Stimulated activated CD4-positive, alpha-beta T cell treated with anti-CD3 and anti-CD28 coated beads, Interleukin-4, amount 100 ng/mL, for 4 hours (primary cell): ENCODE measurements at places on chromosomes 4 and X.

DNA sequence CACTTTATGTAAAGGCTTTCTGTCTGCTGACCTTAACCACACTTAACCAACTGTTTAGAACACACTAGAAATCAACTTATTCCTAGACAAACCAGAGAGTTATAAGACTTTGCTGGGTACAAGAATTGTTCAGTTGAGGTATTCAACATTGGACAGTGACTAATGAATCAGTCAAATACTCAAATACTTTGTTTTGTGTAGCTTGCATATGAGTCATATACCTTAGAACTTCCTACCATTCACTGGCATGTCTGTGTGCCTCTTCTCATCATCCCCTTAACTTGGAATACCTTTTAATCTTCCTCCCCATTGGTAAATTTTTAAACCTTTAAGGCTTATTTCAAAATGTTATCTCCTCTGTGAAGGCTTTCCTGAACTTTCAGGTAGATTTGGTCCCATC is 708.8 kb upstream of the GRIA3 start:
- DNase-seq: no peak

- no peak for DNase-seq
These were observed 2277.7 kb upstream of the AGA start for GRCh38 chr4:179719766-179720450.

GRCh38 chr4:94550352-94550751 is 98.6 kb downstream of the PDLIM5 start:
- DNase-seq: no peak

- DNase-seq: no peak
These were observed 81.4 kb downstream of the ARHGAP10 start for GRCh38 chr4:147813109-147813773.

DNA sequence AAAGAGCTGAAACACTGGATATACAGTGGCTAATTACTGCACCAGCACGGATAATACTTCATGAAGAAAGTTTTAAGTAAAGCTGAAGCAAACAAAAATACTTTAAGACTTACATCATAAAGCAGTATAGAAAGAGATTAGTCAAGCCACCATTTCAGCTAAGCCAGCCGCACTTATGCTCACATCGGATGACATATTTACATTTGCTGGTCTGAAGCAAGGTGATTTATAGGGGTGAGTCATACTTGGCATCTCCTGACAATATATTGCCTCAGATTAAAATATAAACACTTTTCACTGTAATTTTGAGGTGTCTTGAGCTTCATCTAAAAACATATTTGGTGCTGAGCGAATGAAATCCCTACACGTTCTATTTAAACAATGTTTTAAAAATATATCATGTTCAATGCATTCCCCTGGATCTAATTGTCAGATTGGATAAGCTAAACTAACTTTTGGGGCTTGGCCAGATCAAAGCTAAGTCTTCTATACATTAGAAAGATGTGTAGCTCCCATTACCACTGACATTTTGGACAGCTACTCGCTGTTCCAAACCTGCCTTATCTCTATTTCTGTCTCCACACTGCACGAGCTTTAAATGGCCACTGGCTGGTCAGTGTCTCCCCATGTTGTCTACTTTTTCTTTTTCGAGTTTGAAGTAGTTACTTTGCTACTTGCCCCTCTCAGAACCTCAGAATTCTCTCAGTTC is 103.2 kb downstream of the VCX2 start:
- DNase-seq: no peak

- DNase-seq: no peak
These were observed 459.7 kb upstream of the TRAM1L1 start for GRCh38 chr4:117545039-117545438.

GRCh38 chr4:146949559-146949958 is 3.9 kb upstream of the TTC29 start:
- no peak for DNase-seq

- DNase-seq: no peak
These were observed 7.1 kb upstream of the C4orf54 start for GRCh38 chr4:99664716-99665115.

DNA sequence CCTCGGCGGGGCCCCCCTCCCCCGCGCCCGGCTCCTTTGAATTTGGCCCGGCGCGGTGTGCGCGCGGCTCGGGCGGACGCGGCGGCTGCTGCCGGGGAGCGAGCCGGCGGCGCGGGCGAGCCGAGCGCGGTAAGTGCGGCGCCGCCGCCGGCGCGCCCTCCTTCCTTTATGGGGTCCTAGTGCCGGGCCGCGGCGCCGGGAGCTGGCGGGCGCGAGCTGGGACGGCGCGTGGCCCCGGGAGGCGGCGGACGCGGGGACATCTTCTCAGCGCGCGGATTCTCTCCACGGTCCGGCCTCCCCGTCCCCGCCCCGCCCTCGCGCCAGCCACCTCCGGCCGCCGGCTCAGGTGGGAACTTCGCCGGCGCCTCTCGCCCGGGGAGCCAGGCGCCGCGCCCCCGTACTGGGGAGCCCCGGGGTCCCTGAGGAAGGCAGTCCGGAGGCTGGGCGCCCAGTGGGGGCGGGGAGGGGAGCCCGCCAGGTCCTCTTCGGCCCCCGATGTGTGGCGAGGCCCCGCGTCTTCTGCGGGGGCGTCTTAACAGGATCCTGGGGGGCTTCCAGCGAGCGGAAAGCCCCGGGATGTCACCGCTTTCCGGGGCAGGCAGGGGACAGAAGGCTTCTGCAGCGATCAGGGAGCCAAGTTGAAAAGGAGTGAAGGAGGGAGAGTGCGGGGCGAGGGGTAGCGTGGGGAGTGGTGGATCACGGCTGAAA is 98.4 kb upstream of the TENM3 start:
- DNase-seq: no peak

DNA sequence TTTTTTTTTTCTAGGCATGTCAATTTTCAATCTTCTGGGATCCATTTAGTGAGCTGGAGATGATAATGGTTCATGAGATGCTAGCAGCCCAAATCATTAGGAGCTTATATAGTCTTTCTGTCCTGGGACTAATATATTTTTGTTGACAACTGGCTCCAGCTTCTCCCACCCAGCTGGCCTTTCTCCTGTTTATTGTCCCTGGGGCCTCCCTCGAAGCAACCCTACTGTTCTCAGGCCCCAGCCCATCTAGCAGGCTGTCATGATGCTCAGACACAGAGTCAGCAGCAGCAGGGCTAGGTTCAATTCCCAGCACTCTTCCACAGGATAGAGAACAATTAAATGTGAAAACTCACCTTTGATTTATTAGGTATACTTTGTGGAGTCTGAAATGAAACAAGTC is 127.6 kb upstream of the MID1 start:
- DNase-seq: no peak

- DNase-seq: no peak
These were observed 336.5 kb upstream of the SFRP2 start for GRCh38 chr4:154125340-154125739.

DNA sequence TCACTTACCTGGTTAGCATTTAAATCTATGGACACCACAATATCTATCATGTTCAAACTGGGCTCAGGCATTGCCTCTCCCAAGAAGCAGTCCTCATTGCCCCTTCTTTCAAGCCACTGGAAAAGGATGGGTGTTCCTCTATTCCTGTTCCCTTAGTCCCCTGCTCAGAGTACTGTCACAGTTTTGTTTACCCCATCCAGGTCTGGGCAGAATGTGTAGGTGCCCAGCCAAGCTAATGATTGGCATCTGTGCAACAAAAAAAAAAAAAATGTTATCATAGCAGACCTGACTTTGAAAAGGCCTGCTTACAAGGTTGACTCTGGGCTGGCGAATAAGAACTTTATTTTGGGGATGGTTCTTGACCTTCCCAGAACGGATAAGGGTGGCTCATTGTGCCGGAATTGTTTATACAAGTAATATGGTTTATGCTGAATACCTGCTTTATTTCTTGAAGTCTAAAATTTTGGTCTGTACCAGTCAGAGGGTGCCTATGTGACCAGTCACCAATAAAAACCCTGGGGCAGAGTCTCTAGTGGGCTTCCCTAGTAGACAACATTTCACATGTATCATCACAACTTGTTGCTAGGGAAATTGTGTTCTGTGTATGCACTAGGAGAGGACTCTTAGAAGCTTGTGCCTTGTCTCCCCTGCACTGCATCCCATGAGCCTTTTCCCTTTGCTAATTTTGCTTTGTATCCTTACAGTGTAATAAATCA is 47.9 kb downstream of the JADE3 start:
- no peak for DNase-seq

DNA sequence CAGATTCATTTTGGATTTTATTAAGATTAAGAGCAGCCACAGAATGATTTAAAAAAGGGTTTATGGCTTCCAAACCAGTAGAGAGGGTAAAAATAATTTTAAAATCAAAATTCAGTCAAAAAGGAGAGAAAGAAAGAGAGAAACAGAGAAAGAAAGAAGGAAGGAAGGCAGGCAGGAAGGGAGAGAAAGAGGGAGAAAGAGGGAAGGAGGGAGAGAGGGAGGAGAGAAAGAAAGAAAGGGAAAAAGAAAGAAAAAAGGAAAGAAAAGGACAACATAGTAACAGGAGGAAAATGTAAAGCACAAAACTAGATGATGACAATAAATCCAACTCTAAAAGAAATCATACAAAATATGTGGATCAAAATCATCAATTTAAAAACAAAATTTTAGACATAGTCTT is 79.6 kb upstream of the FRG1 start:
- no peak for DNase-seq

- DNase-seq: no peak
These were observed 110.6 kb upstream of the C1QTNF7 start for GRCh38 chr4:15317246-15317645.

DNA sequence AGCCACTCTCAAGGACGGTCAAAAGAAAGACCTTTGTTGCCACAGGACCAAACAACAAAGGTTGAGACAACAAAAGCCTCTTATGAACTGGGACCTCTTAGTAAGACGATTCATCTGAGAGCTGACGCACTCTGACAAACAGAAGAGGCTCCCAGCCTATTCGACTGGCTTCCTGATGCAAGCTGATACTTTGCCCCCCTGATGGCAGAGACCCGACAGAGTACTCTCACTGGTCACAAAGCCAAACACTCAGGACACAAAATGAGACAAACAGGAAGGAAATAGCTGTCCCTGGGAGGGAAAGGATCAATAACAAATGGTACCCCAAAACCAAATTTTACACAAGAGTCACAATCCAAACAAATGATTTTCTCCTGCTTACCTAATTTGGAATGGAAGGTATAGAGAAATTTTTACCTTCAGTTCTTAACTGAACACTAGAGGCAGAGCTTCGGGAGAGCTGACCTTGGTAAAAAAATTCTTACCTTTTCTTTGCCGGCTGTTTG is 75.2 kb upstream of the PLAC8 start:
- no peak for DNase-seq

DNA sequence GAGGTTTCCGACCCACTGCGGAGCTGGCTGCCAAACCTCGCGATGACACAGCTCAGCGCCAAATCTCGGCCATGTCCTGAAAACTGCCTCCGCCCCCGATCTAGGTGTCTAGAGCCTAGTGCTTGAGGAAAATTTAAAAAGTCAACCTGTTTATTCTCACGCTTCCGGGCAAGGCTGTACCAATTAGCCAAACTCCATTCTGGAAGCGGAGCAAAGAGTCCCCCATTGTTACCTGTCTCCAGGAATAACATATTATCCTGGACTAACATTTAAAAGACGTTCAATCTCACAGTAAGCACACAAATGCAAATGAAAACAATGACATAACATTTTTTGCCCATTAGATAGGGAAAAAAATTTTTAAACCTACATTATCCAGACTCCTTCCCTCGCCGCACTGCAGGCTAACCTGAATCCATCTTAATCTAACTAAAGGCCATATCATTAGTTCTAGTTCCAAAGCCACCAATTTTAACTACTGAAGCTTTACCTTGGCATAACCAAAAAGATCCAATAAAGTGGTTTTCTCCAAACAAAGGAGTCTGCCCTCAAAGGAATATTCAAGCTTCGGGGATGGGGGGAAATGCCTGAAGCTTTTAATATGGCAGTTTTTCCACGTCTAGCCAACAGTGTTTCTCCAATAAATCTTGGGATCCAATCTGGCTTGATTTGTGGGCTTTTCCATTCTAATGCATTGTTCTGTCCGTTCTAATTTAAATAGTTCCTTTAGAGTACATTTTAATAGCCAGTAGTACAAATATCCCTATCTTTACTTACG is 1.9 kb downstream of the HUWE1 start:
- no peak for DNase-seq

DNA sequence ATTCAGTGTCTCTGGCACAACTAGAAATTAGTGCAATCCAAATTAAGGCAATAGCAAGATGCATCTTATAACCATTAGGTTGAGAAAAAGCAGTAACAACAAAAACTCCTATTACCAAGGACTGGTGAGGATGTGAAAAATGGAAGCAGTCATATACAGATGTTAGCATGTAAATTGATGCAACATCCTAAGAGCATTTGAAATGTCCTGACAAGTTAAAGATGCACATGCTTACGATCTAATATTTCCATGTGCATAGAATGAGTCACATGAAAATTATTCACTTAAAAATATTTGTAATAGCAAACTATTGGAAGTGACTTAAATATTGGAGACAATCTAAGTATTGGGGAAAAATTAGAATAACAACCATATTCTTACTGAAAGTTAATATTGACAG is 163.0 kb downstream of the FAM13A start:
- no peak for DNase-seq

- DNase-seq: no peak
These were observed 88.1 kb downstream of the FSTL5 start for GRCh38 chr4:162075726-162076125.

- DNase-seq: no peak
These were observed 515.3 kb upstream of the ARX start for GRCh38 chrX:25531096-25531495.

DNA sequence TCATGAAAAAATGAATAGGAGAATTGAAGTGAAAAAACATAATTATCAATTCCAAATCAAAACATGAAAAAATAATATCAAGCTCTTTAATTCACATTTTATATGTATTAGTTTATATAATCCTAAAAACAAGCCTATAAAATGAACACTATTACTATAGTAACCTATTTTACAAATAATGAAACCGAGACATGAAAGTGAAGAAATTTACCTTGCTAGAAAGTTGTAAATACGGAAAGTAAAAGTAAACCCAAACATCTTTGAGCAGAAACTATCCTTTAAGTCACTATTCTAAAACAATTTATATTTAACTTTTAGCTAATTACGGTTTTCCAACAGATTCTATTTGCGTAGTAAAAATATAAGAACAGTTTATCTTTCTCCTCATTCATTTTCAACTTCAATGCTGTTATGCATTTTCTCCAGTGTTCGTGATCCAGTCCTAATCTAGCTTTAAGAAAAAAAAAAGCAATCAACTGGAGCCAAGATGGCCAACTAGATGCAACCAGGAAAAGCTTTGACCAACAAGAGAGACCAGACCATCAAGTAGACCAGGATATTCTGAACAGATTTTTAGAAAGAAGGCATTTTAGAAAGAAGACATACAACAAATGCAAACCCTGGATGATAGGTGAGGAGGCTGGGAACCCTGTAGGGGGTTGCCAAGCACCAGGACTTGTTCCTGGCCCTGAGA is 67.0 kb downstream of the DDX53 start:
- no peak for DNase-seq

- DNase-seq: no peak
These were observed 1814.9 kb downstream of the STIM2 start for GRCh38 chr4:28675582-28675981.

DNA sequence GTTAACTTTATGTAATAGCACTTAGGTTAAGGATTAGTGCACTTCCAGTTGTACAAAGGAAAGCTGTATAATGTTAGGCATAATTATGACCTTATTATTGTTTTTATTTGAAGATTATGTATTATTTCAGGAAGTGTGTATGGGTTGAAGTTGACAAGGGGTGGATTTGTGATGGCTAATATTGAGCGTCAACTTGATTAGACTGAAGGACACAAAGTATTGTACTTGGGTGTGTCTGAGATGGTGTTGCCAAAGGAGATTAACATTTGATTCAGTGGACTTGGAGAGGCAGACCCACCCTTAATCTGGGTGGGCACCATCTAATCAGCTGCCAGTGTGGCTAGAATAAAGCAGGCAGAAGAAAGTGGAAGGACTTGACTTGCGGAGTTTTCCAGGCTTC is 127.3 kb downstream of the PPARGC1A start:
- DNase-seq: no peak
